T-helper 2 cell treated with Interferon-gamma antibody and Interleukin-4, amounts not matched to agents 100 ng/mL and 5 ng/mL, for 36 hours (primary cell): ENCODE measurements at places on chromosomes 2 and 18. TPM values are rescaled to one million over a fixed set of nuclear protein-coding genes. Genes with fewer than 3 reads are reported as not detected.

The CLK1 gene
- total RNA-seq = 118 and 130 TPM in 2 replicates

The VSNL1 gene
- not detected in 2 replicates for total RNA-seq

The GPR55 gene
- total RNA-seq = 2.9 and 4.3 TPM in 2 replicates

The CD8A gene
- 2.4 and 3.2 TPM in 2 replicates for total RNA-seq

The NEDD4L gene
- total RNA-seq = 3.7 and 4.9 TPM in 2 replicates

The NEU4 gene
- 0.27 and 0.64 TPM in 2 replicates for total RNA-seq

The MYCN gene
- 0.09 TPM in 1 of 2 replicates, not detected in the other for total RNA-seq

The GNLY gene
- total RNA-seq = 17.8 and 18.1 TPM in 2 replicates

The LBX2 gene
- total RNA-seq = 0.39 and 0.50 TPM in 2 replicates

The TUBB8B gene
- total RNA-seq = not detected in 2 replicates

The VWC2L gene
- total RNA-seq = not detected in 2 replicates

The ABCB11 gene
- 0.02 TPM in 1 of 2 replicates, not detected in the other for total RNA-seq

The OTOS gene
- not detected in 2 replicates for total RNA-seq

The PLEKHA3 gene
- 24.0 and 24.9 TPM in 2 replicates for total RNA-seq

The AUP1 gene
- 148 and 150 TPM in 2 replicates for total RNA-seq

The SLC16A14 gene
- 1.5 and 1.7 TPM in 2 replicates for total RNA-seq

The TMEM182 gene
- total RNA-seq = 2.3 and 3.2 TPM in 2 replicates

The COL4A3 gene
- total RNA-seq = not detected in 2 replicates

The NMUR1 gene
- 6.9 and 8.1 TPM in 2 replicates for total RNA-seq

The SLC8A1 gene
- total RNA-seq = 1.8 and 1.9 TPM in 2 replicates

The SERPINB11 gene
- total RNA-seq = not detected in 2 replicates

The CD8B2 gene
- 0.11 TPM in 1 of 2 replicates, not detected in the other for total RNA-seq

The SLC14A1 gene
- total RNA-seq = 2.4 and 2.8 TPM in 2 replicates

The IL1RL2 gene
- not detected in 2 replicates for total RNA-seq

The MBD1 gene
- 95.6 and 104 TPM in 2 replicates for total RNA-seq

The TACR1 gene
- total RNA-seq = not detected in 2 replicates

The PPP1R1C gene
- 0.48 TPM in 1 of 2 replicates, not detected in the other for total RNA-seq

The LMAN1 gene
- total RNA-seq = 109 TPM in 2 replicates

The FASTKD2 gene
- total RNA-seq = 24.0 and 25.1 TPM in 2 replicates

The DOK6 gene
- not detected in 2 replicates for total RNA-seq

The COL4A4 gene
- 0.07 and 0.11 TPM in 2 replicates for total RNA-seq

The TMEFF2 gene
- not detected in 2 replicates for total RNA-seq

The ALK gene
- total RNA-seq = not detected in 2 replicates

The IL1B gene
- total RNA-seq = not detected in 2 replicates

The DNER gene
- not detected in 2 replicates for total RNA-seq

The ANKRD23 gene
- 13.4 and 15.0 TPM in 2 replicates for total RNA-seq

The CCDC148 gene
- total RNA-seq = not detected in 2 replicates

The DSEL gene
- total RNA-seq = 0.02 TPM in 1 of 2 replicates, not detected in the other

The RAPGEF4 gene
- total RNA-seq = 0.73 and 0.75 TPM in 2 replicates
